ENCODE measurements at places on chromosomes 16 and 17.

DNA sequence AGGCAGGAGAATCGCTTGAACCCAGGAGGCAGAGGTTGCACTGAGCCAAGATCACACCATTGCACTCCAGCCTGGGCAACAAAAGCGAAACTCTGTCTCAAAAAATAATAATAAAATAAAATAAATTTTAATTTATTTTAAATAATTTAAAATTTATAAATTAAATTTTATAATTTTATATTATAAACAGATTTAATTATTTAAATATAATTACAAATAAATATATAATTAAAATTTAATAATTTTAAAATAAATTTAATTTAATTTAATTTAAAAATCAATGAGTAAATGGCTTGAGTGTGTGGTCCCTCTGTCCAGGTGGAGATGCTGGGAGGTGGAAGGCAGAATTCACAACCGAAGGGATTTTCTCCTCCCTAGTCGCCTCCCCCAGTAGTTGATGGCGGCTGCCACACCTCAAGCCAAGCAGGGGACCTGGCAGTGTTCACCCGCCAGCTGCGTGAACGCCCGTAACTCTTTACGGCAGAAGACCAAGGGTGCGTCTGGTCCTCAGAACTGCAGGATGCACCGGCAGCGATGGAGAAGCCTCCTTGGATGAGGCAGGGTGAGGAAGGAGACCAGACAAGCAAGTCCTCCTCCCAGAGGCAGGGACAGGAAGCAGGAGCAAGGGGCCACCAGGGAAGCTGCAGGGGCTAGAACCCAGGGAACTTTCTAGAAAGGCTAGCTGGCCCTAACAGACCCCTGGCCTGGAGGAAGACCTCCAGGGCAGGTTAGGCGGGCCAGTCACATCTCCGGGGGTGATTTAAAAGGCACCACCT, 22.9 kb upstream of the KRT17 start:
- no peak for DNase-seq

- DNase-seq: no peak
Observed at GRCh38 chr16:66695935-66696668, 441 bp downstream of the CMTM4 start.

DNA sequence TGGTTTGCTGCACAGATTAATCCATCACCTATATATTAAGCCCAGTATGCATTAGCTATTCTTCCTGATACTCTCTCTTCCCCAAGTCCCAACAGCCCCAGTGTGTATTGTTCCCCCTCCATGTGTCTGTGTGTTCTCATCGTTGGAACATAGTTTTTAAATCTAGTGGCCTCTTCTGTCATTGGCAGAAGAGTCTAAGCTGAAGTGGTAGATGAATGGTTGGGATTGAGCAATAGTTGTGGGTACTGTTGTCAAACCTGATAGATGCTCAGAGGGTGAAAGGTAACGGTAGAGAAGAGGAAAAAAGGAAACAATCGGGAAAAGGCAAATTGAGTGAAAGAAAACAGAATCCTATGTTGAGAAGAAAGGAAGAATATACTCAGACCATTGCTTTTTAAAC, 29.9 kb downstream of the MAP3K3 start:
- DNase-seq: no peak

DNA sequence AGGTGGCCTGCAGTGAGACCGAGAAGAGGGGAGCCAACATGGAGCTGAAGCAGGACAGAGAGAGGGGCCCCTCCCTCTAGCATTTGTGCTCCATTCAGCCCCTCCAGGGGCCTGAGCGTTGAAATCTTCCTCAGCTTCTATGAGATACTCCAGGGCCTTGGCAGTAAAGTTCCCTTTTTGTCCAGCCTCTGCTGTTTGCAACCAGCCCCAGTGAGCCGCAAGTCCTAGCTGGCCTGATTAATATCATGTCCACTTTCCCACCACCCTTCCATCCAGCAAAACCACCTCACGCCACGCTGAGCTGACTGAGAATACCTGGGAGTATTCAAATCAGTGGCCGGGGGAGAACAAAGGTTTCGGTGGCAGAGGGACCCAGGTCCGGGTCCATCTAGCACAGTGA, 11.7 kb upstream of the RPH3AL start:
- DNase-seq: no peak

- no peak for DNase-seq
Observed at GRCh38 chr16:84699147-84699711, 571 bp upstream of the USP10 start.

GRCh38 chr16:88469615-88470395, 16.7 kb downstream of the ZFPM1 start:
- no peak for DNase-seq

DNA sequence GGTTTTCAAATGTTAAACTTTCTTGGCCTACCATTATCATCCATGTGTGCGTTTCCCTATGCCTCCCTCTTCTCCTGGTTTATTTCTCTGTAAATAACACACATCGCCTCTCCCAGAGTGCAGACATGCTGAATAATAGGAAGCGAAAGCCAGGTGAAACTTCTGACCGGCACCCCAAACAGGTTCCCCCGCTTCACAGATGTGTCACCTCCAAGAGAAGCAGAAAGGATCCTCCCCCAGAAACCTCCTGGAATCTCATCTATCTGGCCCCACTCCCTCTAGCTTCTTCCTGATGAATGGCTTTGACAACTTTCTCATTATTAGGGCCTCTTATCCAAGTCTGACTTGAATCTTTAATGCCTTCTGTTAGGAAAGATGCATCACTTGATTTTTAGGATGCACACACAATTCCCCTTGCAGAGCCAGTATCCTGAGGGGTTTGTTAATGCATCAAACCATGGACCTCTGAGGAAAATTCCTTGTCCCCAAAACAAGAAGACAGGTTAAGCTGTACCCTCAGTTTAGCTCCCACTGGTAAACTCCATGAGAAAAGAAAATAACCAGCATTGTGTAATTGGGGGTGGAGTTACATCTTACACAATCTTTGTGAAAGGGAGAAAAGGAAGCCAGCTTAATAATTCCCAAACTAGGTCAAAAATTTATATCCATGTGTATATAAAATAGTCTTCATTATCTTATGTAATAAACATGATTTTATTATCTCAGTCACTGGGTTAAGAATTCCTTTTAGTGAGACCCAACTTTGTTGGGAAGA, 20.1 kb upstream of the HYDIN start:
- DNase-seq: no peak

- DNase-seq: no peak
Observed at GRCh38 chr17:30422171-30422570, 43.4 kb downstream of the CPD start.

DNA sequence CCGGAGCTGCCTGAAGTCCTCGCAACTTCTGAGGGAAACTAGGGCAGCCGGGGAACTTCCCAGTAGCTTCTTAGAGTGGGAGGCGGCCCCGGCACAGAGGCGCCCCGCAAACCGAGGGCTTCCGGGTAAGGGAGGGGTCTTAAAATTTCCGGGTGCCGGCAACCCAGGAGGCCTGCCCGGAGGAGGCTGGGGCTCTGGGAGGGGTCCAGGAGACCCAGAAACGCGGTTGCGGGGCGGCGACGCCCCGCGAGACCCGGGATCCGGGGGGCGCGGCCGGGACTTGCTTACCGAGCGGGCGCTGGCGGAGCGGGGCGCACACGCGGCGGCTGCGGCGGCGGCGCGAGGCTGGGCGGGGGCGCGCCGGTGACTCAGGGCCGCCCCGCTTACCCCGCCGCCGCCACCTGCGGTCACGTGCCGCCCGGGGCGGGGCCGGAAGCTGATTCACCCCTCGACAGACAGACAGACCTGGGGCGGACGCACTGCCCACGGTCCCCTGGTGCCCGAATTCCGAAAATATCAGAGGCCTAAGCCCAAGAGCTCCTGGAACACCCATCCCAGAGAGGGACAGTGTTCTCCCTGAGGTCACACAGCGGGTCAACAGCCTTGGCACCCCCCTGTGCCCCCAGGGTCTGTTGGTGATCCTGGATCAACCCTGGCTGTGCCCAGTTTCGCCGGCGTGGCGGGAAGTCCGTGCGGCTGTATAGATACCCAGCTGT, at the start of gene FAM83G:
FAM83G (minus strand) TSS at position 344 of the 716 bp plus-strand sequence. CDS start 723 bp downstream, outside the sequence.
- DNase-seq: peak; percentile 61

DNA sequence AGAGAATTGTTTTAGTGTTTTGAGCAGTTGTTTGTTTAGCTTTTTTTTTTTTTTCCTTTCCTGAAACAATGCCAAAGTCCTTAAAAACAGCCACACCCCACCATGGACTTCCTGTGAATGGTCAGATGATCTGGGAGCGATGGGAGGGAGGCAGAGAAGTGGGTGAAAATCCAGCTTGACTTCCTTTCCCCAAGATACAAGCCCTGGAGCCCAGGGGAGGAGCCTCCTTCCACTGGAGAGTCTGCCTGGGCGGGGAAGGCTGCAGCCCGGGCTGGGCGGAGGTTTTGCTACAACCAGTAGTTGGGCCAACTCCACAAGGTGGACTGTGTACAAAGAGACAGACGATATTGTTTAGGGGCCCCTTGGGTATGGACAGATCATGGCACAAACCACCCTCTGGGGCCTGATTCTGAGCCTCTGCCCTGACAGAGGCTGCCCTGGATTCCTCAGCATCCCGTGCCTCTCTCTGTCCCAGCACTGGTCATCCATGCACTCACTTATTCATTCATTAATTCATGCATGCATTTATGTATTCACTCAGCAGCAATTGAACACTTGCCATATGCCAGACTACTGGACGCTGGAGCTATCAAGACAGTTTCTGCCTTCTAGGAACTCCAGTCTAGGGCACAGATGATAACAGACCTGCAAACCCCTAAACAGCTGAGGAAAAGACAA, 29.8 kb downstream of the WSB1 start:
- peak; percentile 9 for DNase-seq

GRCh38 chr16:67084345-67085028, 25.3 kb upstream of the PHAF1 start:
- no peak for DNase-seq

DNA sequence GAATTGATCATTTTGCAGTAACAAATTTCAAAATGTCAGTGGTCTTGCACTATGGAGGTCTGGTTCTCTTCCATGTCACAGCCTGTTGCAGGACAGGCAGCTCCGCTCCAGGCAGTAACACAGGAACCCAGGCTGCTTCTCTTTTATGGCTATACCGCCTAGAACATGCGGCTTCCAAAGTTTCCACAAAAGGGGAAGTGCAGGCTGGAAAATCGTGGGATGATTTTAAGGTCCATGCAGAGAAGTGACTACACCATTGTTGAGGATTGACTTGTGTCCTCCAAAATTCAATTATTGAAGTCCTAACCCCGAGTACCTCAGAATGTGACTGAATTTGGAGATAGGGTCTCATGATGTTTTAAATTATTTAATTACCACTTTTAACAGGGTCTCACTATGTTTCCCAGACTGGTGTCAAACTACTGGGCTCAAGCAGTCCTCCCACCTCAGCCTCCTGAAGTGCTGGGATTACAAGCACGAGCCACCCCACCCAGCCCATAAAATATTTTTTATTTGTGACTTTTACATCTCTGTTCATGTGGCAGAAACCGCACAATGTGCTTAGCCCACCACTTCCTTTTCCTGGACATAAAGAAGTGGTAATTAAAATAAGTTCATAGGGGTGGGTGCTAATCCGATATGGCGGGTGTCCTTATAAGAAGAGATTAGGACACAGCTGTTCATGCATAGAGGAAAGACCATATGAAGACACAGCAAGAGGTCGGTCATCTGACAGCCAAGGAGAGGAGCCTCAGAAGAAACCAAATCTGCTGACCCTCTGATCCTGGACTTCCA, 279.2 kb upstream of the RPL38 start:
- no peak for DNase-seq

GRCh38 chr17:38572669-38573365, 32.9 kb downstream of the SRCIN1 start:
- DNase-seq: no peak

DNA sequence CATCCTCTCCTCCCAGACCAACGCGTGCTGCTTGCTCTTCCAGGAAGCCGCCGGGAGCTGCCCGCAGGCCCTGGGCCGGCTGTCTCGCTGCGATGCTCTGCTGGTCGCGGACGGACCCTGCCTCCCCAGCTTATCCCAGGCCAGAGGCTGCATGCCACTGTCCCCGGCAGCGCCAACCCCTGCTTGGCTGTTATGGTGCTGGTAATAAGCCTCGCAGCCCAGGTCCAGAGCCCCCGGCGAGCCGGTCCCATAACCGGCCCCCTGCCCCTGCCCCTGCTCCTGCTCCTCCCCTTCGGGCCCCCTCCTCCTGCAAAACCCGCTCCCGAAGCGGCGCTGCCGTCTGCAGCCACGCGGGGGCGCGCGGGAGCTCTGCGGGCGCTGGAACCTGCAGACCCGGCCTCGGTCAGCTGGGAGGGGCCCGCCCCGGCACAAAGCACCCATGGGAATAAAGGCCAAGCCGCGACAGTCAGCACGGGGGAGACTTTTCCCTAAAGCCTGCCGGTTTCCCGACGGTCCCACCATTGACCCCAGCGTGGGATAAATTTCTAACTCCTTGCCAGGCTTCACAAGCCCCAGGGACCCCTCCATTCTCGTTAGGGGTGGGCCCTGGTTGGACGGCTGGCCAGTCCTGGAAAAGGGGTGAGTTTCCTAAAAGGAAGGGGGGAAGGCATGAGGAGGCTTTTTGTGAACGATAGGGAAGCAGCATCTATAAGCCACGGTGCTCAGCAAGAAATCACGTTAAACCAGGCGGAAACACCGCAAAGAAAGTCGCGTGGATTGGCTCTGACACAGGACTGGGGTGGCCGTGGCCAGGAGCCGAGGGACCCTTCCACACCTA, 11.2 kb downstream of the ENPP7 start:
- peak; percentile 30 for DNase-seq

- DNase-seq: peak; percentile 82
Observed at GRCh38 chr17:10557422-10557821, 8.0 kb upstream of the MYH2 start.

- peak; percentile 91 for DNase-seq
Observed at GRCh38 chr16:87963400-87963799, 12.2 kb downstream of the BANP start.

DNA sequence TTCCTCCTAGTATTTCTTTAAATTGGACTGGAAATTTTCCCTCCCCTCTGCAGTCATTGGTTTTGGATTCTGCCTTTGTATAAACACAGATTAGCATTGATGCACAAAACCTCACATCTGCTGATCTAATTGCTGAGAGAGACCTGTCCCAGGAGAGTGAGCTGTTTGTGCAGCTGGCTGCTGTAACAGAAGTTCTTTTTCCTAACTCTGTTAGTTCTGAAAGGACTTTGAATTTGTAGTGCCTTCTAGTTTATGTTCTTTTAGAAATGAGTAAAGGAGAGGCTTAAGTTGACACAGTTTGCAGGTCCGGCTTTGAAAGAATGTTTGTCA, 45.2 kb upstream of the KPNB1 start:
- DNase-seq: peak; percentile 37

DNA sequence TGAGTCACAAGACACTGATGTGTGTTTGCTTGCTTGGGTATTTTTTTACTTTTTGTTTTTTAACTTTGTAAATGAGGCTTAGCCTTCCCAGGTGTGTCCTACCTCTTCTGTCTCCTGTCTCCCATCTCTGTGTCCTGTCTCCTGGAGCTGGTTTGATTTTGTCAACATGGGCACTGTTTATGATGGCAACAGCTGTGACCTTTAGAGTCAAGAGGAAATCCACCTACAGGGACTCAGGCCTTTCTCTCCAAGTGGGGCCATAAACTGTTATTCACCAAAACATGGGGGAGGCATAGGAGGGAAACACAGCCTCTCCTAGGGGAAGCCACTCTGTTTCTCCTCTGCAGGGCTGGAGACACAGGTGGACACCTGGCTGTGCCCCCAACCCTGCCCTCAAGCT, 13.1 kb upstream of the PLCG2 start:
- no peak for DNase-seq
